CD4-positive, alpha-beta T cell treated with Interleukin-2 at 100 ng/mL for 4 hours (primary cell): ENCODE measurements at places on chromosomes 1 and 21.

DNA sequence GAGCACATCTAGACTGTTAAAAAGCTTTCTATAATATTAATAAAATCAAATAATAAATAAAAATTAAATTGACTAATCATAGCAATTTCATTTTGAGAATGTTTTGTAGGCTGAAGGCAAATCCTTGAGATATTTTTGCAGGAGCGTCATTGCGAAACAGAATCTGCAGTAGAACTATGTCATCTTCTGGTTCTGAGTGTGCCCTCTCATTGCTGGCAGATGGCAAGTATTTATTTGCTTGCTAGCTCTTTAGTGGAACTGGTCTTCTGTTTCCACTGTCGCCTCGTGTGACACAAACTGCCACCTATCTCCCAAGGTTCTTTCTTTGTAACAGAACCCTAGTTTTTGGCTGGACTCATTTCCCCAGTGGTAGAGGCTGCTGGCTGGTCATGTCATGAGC is 19.0 kb upstream of the IRF2BP2 start:
- no peak for DNase-seq

DNA sequence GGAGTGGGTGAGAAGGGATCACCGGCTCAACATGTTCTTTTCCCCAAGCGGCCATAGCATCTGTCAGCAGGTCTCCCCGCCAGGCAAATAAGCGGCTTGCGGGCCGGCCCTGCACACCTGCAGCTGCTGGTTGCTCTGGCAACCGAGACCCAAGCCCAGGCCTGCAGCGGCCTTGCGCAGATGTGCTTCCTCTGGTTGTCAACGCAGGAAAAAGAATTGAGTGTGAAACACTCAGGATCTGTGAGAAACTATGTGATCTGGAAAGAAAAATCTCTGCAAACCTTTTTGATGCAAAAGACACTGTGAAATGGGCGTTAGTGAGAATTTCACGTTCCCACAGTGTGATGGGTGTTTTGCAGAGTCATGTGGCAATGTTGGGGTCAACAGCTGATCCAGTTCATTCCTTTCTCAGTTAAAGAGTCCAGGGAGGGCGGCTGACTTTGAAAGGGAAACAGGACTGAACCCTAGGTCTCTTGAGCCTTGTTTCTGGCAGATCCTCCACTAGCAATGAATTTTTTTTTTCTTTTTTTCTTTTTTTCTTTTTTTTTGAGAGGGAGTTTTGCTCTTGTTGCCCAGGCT is 28.4 kb downstream of the TOMM20 start:
- no peak for DNase-seq

DNA sequence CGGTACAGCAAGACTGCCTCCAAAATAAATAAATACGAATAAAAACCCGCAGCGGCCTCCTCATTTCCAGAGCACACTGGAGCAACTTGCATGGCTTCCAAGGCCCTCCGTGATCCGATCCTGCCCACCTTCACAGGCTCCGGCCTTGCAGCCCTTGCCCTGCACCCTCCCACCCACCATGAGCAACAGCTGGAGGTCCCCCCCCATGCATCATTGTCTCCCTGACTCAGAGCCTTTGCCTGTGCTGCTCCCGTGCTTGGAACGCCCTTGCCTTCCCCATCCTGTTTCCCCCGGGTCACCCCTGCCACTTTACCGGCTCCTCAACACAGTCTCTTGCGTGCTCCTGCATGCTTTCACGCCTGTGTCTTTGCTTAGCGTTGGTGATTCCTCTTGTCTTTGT is 71.0 kb upstream of the ANGPTL1 start:
- DNase-seq = no peak

DNA sequence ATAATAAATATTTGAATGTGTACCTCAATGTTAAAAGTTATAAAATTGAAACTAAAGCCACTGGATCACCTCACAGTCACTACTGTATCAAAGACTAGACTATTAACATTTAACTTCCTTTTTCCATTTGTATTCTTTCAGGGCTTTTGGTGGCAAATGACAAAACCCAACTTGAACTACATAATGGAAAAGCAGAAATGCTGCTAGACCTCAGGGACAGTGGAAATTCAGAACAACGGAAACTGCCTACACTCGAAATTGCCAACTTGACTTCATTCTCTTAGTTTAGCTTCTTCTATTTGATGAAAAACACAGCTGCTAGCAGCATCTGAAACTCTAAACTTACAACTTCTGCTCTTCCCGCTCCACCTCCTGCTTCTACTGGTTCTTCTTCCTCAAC is 34.9 kb upstream of the NTNG1 start:
- no peak for DNase-seq
